ENCODE measurements at places on chromosomes 13 and 19.

GRCh38 chr13:30346153-30346788 lies 38.9 kb upstream of the KATNAL1 start:
- peak; percentile 74 for DNase-seq

GRCh38 chr13:91955546-91956355 lies 557.3 kb downstream of the GPC5 start:
- DNase-seq: no peak

DNA sequence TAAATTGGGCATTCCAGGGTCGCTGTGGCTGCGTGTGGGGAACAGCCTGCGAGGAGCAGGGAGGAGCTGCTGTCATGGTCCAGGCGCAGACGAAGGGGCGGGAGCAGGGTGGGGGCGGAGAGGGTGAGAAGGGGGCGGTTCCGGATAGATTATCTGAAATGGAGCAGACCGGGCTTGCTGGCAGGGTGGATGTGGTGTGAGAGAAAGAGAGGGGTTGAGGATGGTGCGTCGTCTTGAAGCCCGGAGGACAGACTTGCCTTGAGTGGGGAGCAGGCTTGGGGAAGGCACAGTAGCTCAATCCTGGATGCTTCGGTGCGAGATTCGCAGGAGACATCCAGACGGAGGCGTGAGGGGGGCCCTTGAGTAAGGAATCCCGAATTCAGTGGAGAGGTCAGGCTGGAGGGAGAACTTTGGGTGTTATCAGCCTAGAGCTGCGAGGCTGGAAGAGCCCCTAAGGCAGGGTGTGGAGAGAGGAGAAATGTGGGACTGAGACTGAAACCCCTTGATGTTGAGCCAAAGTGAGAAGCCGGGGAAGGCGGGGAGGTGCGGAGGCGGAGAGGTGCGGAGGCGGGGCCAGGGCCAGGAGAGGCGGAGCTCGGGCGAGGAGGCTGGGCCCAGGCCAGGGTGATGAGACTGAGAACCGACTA lies 40.6 kb downstream of the DPF1 start:
- no peak for DNase-seq

- DNase-seq: no peak
Measured at GRCh38 chr19:4010808-4011110, 3.2 kb downstream of the PIAS4 start.

DNA sequence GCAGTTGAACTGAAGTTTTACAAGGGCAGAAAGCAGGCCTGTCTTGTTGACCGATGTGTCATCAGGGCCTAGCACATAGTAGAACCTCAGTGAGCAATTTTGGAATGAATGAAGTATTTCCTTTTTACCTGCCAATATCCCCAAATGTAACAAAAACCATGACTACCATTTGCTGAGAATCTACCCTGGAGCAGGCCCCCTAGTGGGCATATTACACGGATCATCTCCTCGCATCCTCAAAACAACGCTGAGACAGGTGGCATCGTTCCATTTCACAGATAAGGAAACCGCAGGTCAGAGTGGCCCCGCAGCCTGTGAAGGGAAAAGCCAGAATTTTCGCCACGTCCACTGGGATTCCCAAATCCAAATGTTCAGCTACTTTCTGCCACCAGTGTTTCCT lies 77.9 kb downstream of the CACNA1A start:
- DNase-seq: no peak

DNA sequence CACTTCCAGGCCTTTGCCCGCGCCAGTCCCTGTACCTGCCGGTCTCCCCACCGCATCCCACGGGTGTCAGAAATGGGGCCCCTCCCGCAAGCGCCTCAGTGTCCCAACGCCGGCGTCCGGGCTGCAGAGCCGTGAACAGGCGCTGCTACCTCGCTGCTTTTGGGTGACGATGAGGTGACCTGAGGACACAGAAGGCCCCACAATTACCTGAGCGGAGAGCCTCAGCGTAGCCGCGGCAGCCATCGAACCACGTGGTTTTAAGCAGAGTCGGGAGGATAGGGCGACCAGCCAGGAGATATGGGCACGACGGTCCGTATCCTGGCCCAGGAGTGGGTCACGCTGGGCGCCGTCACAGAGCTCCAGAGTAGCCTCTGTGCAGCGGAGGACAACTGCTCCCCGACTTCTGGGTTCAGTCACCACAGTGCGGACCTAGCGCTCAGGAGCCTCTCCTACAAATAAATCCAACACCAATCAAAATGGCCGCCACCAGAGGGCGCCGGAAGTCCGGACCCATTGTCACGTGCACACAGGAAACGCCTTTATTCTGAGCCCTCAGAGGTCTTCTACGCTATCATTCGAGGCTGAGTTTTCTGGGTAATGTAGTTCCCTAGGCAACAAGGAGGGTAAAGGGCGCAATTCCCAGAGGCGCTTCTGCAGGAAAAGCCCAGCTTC lies at the start of gene ZNF814:
TSS of gene ZNF814 (minus strand) at position 478 of the 672 bp plus-strand sequence. CDS start at position 243, 235 bp downstream.
- DNase-seq: peak; percentile 84

- DNase-seq: no peak
Measured at GRCh38 chr13:66655847-66656454, 574.2 kb downstream of the PCDH9 start.

DNA sequence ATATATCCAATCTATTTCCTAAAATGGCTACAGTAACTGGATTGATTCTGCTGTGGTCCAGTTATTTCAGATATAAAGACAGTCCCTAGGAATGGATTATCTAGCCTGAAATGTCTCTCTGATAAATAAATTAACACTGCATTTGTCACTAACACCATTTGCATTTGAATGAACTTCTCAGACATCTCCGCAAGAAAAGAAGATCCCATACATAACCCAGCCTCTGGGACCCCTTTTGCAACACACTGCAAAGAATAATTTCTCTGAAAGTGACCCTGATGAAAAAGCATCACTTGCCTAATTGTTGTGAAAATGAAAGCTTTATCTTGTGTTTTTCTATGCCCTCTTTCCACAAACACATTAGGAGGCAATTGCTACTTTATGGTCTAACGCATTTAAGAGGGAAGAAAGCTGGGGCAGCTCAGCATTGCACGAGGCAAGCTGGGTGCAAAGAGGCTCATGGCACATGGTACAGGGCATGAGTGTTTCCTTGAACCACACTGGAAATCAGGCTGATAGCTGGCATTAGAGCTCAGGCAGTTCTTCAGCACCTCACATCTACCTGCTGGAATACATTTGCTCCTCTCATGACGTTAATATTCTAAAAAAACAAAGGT lies 379.9 kb downstream of the IRS2 start:
- no peak for DNase-seq

Data from CD4-positive, alpha-beta T cell treated with Interleukin-15 for 1 hour (primary cell).